ENCODE measurements at places on chromosomes 6 and 20.
A peak's percentile ranks its signal among the peaks of the same experiment; 100 is the strongest.

GRCh38 chr20:50794846-50795634, at the start of gene BCAS4:
Gene BCAS4, plus strand, starts transcription at chr20:50795061. Its CDS starts 23 bp downstream, at chr20:50795084.
- peak; percentile 65 for DNase-seq

GRCh38 chr20:33013701-33014326, 6.3 kb downstream of the BPIFB2 start:
- no peak for DNase-seq

DNA sequence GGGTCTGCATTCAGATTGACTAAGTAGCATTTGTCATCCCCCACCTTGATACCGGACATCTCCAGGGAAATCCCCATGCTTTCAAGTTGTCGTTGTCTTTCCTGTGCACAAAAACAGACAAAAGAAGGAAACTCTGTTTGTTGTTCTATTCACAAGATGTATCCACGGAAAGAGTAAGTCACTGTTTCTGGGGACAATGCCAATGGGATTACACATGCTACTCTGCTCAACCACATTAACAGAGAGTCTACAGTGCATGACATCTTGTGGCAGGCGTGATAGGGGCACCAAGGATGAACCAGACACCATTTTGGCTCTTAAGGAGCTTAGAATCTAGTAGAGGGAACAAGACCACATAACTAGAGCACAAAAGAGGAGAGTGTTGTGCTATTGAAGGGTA, 124.4 kb upstream of the NUP153 start:
- DNase-seq, result no peak

DNA sequence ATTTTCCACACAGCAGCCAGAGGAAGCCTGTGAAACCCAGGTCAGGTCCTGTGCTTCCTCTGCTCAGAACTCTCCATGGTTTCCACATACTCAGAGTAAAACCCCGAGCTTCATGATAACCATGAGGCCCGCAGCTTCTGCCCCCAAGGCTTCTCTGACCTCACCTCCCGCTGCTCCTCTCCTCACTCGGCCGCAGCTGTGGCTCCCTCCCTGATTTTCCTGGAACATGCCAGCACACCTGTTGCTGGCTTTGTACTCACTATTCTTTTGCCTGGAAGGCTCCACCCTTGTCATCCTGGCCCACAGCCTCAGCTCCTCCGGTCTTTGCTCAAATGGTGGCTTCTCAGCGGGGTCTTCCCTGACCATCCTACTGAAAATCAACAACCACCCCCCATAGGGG, 341.7 kb downstream of the PREX1 start:
- DNase-seq, result no peak

- DNase-seq, result no peak
Measured at GRCh38 chr6:52834481-52834880, 6.1 kb downstream of the GSTA5 start.

DNA sequence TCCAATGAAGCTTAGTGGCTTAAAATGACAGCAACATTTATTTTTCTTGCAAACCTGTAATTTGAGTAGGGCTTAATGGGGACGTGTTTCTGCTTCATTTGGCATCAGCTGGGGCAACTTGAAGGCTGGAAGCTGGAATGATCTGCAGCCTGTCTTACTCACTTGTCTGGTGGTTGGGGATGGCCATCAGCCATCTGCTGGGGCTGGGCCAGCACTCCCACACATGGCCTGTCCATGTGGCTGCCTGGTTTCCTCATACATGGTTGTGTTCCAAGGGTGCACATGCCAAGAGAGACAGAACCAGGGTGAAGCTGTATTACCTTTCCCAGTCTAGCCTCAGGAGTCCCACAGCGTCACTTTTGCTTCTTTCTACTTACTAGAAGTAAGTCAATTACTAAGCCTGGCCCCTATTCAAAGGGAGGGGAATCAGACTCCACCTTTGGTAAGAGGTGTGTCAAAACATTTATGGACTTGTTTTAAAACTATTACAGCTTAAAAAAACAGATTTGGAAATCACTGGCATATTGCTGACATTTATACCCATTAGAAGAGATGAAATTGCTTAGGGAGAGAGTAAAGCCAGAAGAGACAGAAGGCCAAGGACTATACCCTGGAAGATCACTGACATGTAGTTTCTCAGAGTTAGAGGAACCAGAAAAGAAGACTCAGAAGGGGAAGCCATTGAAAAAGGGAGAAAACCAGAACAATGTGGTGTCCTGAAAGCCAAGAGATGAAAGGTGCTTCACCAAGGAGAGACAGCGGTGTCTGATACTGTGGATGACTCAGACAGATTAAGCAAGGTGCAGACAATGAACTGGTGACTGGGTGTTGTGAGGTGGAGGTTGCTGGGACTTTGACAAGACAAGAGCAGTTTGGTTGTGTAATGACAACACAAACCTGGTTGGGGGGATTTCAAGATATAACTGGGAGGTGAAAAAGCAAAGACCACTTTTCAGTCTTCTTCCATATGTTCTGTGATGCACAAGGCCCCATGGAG, 345.2 kb downstream of the GJA1 start:
- no peak for DNase-seq

GRCh38 chr6:136090929-136091328, 159.2 kb downstream of the MTFR2 start:
- DNase-seq, result no peak
